ENCODE measurements at places on chromosomes 13 and 19.

DNA sequence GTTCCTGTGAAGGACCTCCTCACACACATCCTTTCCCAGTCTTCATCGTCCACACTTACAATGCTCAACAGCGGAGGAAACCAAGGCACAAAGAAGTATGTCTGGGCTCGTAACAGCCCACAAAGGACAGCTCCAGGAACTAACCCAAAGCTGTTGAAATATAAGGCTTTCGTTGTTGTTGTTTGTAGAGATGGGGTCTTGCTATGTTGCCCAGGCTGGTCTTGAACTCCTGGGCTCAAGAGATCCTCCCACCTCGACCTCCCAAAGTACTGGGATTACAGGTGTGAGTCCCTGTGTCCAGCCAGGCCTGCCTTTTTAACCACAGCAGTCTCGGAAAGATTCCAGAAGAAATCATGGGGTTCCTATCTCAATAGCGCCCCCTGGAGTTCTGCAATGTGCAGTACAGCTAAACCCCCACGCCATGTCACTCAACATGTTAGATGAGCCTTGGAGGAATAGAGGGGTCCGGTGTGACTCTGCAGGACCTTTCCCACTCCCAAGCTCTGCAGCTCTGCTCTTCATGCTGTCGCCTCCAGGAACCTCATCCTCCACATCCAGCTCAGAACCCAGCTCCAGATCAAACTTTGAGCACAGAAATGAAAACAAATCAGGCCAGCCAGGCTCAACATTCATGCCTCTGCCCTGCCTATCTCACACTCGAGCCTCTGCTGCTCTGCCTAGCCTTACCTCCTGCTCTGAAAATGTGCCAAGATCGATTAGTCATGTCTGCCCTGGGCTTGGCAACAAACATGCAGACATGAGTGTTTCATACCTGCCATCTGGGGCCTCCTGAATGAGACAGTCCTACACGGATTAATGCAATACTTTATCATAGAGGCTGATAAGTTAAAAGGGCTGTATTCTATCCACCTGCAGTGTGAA lies 7.5 kb downstream of the PLA2G4C start:
- DNase-seq: no peak

DNA sequence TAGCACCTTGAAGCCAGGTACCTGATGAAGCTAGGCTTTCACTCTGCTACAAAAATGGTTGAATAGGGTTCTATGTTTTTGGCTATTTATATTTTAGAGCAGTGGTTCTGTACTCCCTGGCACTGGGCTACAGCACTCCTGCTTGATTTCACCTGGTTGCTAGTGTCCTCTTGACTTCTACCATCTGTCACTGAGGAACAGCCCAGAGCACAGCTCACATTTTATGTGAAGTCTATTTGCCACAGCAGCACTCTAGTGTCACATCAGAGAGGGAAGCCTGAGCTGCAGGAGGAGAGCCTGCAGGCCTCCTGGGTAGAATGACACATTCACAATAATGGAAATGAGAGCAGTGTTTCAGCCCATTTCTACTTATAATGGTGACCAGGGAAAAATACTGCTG lies 184.2 kb downstream of the ZNF486 start:
- no peak for DNase-seq

- DNase-seq: no peak
Observed at GRCh38 chr13:101303521-101303920, 112.8 kb downstream of the NALCN start.

DNA sequence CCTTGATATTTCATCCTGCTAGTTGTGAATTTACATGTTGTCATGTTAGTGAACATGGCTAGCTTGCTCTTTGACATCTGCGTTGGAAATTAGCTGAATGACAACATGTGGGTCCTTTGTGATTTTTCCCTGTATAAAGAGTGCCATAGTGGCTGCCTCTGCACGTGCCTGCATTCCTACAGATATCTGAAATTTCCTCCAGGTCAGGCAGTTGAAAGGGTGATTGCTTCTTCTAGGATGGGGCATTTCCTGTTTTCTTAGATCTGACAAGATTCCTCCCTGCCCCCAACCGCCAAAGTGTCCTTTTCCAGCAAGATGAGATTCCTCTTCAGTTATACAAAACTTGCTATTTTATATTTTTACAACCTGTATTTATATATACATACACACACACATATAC lies 8.8 kb downstream of the ZNF525 start:
- DNase-seq: no peak

- DNase-seq: no peak
Observed at GRCh38 chr13:109140479-109141349, 511.3 kb downstream of the MYO16 start.

GRCh38 chr13:105937451-105937850 lies 598.0 kb downstream of the EFNB2 start:
- no peak for DNase-seq

- no peak for DNase-seq
Observed at GRCh38 chr19:48780631-48781391, 25.5 kb downstream of the FGF21 start.

- no peak for DNase-seq
Observed at GRCh38 chr19:5588441-5588840, 20.7 kb upstream of the TINCR start.

DNA sequence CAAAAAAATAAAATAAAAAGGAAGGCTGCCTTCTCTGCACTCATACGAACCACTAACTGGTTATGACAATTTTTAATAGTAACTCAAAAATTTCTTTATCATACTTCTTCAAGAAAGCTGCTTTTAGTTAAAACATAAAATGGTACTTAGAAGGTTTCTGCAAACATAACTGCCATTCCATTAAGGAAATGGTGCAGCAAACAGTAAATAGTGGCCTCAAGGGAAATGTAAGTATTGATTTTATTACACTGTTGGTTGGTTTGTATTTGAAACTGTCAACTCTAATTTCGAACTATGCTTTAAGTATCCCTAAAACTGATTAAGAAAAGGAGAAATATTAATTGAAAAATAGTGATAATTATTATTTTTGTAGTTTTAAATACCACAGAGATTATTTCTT lies 278.0 kb downstream of the DACH1 start:
- DNase-seq: no peak

DNA sequence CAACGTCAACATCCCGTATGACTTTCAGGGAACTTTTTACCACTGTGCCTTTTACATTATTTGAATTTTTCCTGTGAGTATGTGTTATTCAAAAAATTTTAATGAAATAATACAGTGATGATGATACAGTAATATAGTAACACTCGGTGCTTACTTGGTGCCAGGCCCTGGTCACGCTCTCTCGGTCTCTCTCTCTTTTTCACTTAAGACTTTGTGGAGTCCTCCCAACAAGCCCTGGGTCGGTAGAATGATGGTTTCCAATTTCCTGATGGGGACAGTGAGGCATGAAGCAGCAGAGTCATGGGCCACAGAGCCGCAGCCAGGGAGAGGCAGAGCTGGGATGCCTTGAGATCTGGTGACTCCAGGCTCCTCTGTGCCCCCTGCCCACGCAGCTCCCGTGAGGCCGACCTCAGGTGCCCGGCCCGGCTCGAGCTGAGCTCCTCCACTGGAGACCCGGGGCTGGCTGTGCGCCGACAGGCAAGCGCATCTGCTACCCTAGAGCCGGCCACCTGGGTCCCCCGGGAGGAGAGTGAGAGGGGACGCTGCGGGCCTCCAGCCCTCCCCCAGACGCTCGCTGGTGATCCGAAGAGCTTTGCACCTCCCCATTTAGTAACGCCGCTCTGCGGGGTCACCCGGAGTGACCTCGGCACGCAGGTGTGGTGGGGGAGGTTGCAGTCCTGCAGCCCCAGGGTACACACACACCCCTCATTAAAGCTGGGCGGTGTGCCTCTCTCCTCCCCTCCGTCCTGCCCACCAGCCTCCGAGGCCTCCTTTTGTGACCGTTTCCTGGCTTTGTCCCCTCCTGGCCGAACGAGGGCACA lies 4.4 kb upstream of the SBK3 start:
- DNase-seq: peak; percentile 77

DNA sequence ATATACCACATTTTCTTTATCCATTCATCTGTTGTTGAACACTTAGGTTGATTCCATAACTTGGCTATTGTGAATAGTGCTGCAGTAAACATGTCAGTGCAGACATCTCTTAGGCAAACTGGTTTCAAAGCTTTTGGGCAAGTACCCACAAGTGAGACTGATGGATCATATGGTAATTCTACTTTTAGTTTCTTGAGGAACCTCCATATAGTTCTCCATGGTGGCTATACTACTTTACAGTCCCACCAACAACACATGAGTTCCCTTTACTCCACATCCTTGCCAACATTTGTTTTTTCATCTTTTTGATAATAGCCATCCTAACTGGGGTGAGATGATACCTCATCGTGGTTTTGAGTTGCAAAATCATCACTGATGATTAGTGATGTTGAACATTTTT lies 8.5 kb downstream of the CYSLTR2 start:
- no peak for DNase-seq

- DNase-seq: no peak
Observed at GRCh38 chr13:88042489-88042888, 371.3 kb downstream of the SLITRK5 start.

DNA sequence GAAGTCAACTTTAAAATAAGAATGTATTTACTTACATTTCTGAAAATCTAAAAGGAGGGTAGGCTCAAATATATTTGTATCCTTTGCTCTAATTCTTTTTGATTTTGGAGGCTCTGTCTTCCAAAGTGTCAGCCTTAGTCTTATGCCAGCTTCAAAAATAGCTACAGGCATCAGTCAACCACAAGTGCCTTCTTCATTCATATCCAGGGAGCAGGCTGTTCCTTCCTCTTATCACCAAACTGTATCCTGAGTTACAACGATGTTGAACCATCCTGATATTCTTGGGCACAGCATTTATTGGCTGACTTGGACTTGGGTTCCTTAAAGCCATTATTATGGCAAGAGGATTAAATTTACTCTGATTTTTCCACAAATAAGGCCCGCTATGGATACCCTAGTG lies 1161.3 kb downstream of the PCDH17 start:
- DNase-seq: no peak

GRCh38 chr19:17985037-17985818 lies 18.3 kb downstream of the KCNN1 start:
- DNase-seq: no peak

DNA sequence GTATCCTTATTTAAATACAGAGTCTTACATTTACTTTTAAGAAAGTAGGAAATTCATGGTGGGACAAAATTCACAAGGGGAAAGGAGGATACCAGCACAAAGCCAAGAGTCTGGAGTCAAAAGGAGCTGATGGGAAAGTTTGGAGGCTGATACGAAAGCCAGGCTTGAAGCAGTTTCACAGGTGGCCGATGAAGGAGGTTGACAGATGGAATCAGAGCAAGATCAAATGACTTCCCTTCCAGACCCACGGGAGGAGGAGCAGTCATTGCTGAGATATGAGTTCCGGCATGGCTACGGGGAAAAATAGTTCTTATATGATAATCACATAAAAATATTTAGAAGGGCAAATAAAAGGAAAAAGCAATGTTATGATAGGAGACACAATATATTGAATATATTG lies 65.0 kb downstream of the DGKH start:
- no peak for DNase-seq

- DNase-seq: no peak
Observed at GRCh38 chr13:33280923-33281322, 4.6 kb downstream of the STARD13 start.

DNA sequence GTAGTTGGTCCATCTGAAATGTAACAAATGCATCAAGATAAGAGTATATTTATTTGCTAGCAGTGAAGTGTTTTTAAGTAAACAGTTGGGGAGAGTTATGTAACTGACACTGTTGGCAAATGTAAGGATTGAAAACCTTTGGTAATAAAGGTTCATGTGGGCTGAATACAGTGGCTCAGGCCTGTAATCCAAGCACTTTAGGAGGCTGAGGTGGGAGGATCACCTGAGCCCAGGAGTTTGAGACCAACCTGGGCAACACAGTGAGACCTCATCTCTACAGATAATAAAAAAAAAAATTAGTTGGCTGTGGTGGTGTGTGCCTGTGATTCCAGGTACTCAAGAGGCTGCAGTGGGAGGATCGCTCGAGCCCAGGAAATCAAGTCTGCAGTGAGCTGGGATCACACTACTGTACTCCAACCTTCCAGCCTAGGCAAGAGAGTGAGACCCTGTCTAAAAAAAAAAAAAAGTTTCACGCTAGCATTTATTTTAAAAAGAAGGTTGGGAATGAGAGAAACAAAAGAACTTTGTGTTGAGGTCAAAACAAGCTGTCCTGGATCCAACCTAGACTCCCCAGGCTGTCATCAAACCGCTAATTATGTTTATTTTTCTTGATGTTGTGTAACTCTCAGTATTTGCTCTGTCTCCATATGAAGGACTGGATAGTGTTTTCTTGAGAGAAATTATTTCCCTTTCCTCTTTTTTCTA lies 20.7 kb downstream of the SETDB2 start:
- DNase-seq: no peak

- no peak for DNase-seq
Observed at GRCh38 chr13:71801781-71802180, 65.2 kb downstream of the DACH1 start.

DNA sequence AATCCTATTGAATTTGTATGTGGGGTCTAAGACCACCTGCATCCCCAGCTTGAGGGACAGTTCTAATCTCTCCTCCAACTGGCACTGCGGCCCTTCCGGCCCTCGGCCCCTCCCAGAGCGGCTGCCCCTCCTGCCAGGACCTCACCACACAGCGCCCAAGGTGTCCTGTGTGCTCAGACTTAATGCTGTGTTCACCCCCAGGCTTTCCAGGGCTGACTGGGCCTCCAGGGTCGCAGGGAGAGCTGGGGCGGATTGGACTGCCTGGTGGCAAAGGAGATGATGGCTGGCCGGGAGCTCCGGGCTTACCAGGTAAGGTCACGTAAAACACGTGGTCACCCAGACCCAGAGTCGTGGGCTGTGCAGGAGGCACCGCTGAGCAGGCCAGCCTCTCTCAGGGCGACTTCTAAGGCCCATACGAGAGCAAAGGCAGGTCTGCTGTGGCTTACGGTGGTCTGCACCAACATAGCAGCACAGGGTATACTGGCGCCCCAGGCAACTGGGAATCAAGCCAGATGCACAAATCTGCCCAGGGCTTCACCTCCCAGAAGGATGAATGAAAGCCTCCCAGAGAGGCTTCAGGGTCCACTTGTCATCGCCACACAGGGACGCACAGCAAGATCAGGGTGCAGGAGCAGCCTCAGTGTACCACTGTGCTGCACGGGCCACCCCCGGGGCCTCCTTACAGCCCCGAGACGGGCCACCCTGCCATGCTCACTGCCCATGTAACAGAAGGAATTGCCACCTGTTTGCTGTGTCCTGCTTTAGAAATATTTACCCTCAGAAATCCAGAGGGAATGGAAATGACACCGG lies 69.4 kb downstream of the RAB20 start:
- no peak for DNase-seq

GRCh38 chr13:37791699-37792098 lies 77.9 kb downstream of the TRPC4 start:
- DNase-seq: no peak
